ENCODE measurements at places on chromosomes 5 and 9.
A peak's percentile ranks its signal among the peaks of the same experiment; 100 is the strongest.

DNA sequence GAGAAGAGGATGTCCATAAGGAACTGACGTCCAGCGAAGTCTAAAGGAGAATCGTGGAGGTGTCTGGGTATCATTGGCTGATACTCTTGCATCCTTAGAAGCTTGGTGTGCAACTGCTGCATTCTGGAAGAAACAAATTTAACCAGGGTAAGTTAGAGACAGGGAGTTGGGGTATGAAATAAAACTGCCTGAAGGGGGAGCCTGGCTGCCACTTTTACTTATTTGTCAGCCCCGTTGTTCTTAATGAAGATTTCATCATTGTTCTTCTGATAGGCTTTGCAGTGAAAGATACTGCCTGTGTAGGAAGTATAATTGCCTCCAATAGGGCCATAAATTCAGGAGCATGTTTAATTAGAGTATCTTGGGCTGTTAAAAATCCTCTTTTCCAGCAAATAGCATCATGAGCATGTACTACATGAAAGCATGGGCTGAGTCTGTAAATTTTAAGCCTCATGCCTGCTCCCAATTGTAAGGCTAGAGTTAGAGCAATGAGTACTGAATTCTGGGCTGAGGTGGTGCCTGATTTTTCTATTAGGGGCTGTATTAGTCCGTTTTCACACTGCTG lies 1264.5 kb upstream of the ACO1 start:
- peak; percentile 31 for ATAC-seq

- ATAC-seq = peak; percentile 93
These were observed 103.9 kb downstream of the ESM1 start for GRCh38 chr5:54881286-54882005.

DNA sequence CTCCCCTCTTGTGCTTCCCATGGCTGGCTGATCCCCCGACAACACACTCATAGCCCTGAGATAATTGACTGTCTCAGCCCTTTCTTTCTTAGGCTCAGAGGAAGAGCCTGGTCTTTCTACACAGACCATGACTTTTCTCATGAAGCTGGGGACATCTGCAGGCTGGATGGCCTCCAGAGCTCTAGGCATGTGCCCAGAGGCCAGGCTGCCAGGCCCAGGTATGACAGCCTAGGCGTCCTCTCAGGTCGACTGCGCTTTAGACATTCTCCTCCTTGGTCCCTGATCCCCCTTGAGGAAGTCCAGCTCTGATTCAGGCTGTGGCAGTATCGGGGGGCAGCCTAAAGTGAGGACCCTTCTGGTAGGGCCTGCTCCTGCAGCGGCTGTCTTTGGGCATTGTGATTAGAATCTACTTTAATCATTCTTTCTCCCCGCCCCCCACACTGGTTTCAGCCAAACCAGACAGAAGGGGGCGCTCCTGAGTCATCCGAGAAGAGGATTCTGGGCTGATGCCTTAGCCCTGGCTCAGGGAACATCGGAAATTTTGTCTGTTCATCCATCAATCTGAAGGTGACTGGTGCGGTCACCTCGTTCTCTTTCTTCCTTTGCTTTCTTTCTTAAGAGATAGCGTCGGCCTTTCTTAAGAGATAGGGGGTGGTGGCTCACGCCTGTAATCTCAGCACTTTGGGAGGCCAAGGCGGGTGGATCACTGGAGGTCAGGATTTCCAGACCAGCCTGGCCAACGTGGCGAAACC lies 66.5 kb upstream of the HSPA9 start:
- ATAC-seq = peak; percentile 86

DNA sequence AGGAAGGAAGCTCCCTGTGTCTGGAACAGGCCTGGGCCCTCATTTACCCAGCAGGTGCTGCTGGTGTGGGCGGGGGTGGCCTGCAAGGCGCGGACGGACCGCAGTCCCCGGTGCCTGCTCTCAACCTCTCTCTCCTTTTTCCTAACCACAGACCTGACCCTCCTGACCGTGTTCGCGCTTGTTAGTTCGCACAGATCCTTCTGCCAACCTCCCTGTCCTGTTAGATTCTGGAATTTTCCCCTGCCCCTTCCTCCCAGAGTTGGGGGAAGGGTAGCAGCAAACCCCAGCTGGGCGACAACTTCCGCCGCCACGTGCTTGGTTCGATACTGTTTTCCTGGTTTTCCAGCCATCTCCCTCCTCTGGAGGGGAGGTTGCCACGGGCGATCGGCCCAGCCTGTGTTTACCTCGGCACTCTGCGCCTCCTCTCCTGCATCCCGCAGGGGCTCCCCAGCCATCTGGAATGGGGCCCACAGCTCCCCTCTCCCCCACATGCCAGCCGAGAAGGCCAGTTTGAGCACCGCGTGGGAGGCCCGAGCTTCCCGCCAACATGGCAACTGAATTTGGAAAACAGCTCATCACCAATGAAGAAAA lies 70.8 kb upstream of the UNC5A start:
- ATAC-seq = no peak

- no peak for ATAC-seq
These were observed 95.1 kb downstream of the HRH2 start for GRCh38 chr5:175752826-175753535.

- no peak for ATAC-seq
These were observed 68.2 kb downstream of the THBS4 start for GRCh38 chr5:80103371-80103770.

DNA sequence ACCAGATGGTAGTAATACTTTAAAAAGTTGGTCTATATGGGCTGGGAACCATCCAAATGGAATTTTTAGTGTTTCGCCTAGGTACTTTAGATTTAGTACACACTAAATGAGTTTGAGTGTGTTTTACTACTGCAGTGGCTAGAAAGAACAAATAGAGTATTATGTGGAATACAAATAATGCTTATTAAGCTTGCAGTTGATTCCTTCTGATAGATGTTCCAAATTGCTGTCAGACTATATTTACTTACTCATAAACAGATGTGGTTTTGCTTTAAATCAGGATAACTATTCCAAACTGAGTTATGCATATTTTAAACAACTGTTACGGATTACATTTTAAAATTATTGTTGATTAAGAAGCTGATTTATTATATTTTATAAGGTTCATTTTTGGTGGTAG lies 103.3 kb downstream of the ZSWIM6 start:
- ATAC-seq = no peak

GRCh38 chr5:126462239-126463014 lies 39.2 kb downstream of the GRAMD2B start:
- ATAC-seq = no peak

DNA sequence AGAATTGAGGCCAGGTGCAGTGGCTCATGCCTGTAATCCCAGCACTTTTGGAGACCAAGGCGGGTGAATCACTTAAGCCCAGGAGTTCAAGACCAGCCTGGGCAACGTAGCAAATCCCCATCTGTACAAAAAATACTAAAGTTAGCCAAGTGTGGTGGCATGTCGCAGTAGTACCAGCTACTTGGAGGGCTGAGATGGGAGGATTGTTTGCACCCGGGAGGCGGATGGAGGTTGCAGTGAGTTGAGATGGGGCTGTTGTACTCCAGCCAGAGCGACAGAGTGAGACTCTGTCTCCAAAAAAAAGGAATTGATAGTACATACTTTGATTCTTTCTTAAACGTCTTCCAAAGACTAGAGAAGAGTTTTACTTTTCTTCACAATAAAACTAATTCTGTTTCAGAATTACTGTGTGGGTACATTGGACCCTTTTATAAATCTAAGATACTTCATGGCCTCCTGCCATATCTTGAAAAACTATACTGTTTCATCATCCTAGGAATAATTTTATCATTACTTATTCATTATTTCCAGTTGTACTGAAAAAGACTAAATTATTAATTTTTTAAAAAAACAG lies 132.0 kb upstream of the GRHPR start:
- peak; percentile 26 for ATAC-seq

DNA sequence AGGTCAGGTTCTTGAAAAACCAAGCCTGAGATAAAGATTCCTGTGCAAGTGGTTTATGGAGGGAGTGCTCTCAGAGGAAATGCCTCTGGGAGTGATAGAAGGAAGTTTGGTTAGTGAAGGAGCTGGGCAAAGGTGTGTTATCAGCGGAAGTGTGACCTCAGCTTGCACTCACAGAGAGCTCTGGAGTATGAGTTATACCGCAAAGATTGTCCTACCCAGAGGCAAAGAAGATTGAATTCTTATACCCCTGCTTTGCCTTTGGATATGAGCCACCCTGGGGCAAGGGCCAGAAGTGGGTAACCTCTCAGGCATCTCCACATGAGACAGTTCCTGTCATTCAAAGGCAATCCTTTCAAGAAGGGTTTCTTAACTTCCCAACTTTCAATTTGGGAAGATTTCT lies 145.6 kb downstream of the MUSK start:
- ATAC-seq = no peak

DNA sequence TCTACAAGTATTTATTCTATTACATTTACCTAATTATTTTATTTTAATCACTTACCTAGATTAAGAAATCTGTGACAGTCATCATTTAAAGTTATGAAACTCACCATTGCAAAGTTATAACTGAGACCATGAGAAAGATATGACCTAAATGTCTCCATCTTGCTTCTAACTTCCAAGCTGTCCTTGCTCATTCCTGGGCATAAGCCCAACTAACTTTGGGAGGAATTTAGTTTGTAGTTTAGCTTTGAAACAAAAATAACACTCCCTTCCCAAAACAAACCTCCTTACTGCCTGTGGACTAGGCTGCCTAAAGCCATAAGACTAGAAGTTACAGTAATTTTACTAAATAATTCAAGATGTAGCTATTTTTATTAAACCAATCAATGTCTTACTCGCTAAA lies 195.6 kb upstream of the RAI14 start:
- no peak for ATAC-seq

DNA sequence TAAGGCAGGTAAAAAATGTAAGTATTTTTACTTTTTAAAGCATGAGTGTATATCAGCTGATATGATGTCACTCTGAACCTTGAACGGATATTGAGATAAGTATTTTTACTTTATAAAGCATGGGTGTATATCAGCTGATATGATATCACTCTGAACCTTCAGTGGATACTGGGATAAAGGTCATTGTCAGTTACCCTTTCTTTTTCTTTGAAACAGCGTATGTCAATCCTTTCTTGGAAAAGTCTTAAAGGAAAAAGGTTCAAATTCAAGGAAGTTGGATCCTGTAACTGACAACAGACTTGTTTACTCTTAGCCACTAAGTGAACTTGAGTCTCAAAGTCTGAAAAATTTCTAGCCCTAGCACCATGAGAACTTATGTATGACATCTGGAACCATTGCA lies 61.7 kb upstream of the IFNK start:
- ATAC-seq = no peak

DNA sequence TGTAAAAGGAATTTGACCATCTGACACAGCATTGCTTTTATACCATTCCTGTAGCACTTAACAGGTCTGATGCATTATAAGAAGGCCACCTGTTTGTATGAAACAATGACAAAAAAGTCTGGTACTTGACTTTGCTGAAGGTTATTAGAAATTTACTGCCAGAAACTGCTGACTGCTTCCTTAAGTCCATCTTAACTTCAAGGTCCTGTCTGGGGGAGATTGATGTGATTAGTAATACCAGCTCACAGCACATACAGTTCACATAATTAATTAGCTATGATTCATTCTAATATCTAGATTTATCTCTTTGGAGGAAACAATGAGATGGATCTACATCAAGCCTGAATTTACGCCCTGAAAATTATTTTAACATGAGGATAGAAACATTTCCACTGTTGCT lies 49.6 kb upstream of the TEK start:
- no peak for ATAC-seq

- ATAC-seq = no peak
These were observed 190.9 kb upstream of the TUT7 start for GRCh38 chr9:86545090-86545489.

- ATAC-seq = no peak
These were observed 239.0 kb downstream of the ISL1 start for GRCh38 chr5:51622161-51622790.

- no peak for ATAC-seq
These were observed 47.0 kb upstream of the RETREG1 start for GRCh38 chr5:16663840-16664239.

GRCh38 chr5:134098690-134099089 lies 15.8 kb upstream of the TCF7 start:
- ATAC-seq = no peak

- ATAC-seq = peak; percentile 89
These were observed 26.2 kb downstream of the CARNMT1 start for GRCh38 chr9:75001719-75002421.

DNA sequence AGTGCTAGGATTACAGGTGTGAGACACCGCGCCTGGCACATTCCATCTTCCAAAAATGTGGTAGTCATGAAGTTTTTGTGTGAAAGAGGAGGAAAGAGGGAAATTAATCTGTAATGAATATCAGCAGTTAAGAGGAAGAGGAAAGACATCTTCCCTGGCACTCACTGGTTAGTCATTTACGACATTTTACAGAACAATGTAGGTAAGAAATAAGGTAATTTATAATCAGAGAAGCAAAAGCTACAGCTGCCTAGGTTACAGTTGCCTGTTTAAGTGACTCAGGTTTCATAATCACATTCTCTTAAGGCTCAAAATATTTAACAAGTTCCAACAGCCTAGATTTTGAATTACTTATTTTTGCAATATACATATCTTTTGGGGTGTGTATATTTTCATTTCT lies 26.9 kb downstream of the CNOT6 start:
- no peak for ATAC-seq

GRCh38 chr5:157855404-157855994 lies 3.4 kb downstream of the CLINT1 start:
- no peak for ATAC-seq

- no peak for ATAC-seq
These were observed 212.8 kb upstream of the ATP10B start for GRCh38 chr5:161064781-161065180.

DNA sequence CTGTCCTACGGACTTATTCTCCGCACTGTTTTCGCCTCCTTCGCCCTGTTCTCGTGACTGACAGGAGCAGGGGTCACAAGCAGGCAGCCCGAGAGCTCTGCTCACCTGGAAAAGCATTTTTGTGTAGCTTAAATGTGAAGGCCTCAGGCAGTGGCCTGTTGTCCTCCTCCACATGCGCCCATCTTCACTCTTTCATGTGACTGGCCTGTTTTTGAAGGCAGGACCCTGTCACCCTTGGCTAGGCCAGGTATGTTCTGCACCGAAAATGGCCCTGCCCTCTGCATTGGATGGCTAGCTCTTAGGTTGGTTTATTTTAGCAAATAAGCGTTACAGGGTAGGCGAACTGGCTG lies 614 bp upstream of the CPLANE1 start:
- no peak for ATAC-seq

DNA sequence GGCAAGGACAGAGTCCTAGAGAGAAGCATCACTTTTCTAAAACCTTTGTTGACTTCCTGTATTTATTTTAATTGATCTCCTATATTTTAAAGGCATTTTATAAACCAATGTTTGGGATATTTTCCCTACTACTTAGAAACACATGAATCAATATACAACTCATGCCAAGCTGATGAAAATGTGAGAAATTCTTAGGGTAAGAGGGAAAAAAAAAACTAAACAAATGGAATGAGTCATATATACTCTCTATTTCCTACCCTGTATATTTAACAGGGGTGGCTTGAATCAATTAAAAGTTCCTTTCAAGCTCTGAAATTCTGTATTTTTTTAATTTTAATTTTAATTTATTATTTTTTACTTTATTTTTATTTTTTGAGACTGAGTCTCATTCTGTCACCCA lies 19.6 kb downstream of the BAAT start:
- ATAC-seq = no peak

GRCh38 chr9:19999491-20000057 lies 210.7 kb upstream of the SLC24A2 start:
- ATAC-seq = peak; percentile 93
